ENCODE measurements at places on chromosomes 6 and 20.

DNA sequence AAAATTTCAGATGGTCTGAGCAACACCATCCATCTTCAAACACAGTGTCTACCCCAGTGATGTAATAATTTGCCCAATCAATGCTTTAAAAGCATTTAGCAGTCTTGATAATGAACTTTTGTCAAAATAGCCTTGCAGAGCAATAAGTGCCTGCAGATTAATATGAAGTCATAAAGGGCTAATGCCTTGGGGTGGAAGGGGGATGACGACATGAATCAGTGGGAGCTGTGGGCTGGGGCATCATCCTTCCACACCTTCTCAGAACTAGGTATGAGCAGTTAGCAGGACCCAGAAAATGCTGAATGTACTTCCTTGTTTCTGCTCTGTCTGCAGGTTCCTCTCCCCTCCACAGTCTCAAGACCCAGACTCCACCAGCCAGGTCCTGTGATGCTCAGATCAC, 166.2 kb upstream of the MAFB start:
- H3K27me3 ChIP-seq, result no peaks in the 10 kb centered on the region
- DNase-seq, result no peak
- H3K4me1 ChIP-seq, result no peaks in the 10 kb centered on the region
- no peak overlapping the region for H3K4me3 ChIP-seq
- no peaks in the 10 kb centered on the region for H3K36me3 ChIP-seq

DNA sequence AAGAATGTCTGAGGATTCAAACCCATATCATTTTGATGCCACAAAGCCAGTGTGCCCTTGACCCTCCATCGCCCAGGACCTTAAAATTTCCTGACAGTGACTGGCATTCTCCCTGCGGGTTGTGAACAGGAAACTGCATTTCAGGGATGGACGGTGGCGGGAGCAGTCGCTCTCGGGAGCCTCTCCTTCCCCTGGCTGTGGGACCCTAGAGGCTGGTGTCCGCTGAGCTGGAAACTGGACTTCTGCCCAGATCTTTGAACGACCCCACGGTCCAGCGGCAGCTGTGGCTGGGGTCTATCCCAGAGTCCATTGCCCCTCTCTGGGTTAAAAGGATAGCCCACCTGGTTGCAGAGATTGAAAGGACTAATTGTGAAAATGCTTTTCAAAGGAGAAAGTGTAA, 1.4 kb upstream of the SEC63 start:
- H3K4me3 ChIP-seq, result no peak overlapping the region
- DNase-seq, result no peak
- peaks cover 5% of the 10 kb centered on the region for H3K4me1 ChIP-seq
- H3K36me3 ChIP-seq, result no peaks in the 10 kb centered on the region
- no peak overlapping the region for H3K27ac ChIP-seq

GRCh38 chr6:16473908-16474771, 235.8 kb downstream of the GMPR start:
- no peaks in the 10 kb centered on the region for H3K27me3 ChIP-seq
- no peaks in the 10 kb centered on the region for H3K36me3 ChIP-seq
- no peaks in the 10 kb centered on the region for H3K4me1 ChIP-seq
- H3K27ac ChIP-seq, result no peak overlapping the region

DNA sequence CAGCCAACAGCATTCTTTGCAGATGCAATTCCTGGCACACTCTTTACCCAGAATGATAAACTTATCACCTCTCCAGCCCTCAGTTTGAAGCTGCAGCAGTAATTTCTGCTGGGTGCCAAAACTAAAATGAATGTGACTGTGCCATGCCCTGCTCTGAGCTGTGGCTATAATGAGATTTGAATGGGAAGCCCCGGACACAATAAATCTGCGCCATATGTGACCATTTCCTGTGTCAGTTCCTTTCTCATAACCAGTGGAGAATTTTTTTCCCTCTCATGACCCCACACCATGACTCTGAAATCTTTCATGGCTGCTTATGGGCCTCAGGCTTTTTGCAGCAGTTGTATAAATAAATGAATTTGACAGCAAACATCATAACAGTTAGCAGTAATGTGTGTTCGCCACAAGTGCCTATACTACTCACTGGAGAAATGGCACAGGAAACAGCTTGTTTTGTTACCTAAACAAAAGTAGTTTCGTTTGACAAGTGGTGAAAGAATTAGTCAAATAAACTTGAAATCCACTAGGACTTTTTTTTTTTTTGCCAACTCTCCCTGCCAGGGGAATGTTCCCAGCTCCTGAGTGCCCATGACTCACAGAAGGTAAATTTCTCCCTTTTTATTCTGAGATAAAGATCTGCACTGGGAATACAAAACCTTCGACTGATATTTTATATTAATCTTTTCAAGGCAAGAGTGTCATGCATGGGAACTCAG, 408.4 kb downstream of the PKHD1 start:
- H3K4me3 ChIP-seq, result no peak overlapping the region
- no peaks in the 10 kb centered on the region for H3K27me3 ChIP-seq
- peak; percentile 2 for DNase-seq
- H3K4me1 ChIP-seq, result no peaks in the 10 kb centered on the region

DNA sequence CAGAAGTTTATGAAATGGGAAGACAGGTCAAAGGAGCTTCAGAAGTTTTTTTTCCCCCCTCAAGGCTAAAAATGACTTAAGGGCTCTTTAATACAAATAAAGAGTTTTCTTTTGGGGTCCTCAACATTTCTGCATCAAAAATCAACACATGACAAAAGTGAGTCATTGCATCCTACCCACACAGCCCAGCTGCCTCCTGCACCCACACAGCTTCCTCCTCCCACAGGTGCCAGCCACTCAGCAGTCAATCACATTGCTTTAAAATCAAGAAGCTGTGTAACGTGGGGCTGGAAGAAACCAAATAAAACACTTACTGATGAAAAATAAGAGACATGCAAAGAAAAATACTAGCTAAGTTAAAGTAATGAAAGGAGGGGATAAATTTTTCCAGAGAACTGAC, 68.5 kb downstream of the MAP3K5 start:
- H3K36me3 ChIP-seq, result no peaks in the 10 kb centered on the region
- no peaks in the 10 kb centered on the region for H3K27me3 ChIP-seq
- H3K4me1 ChIP-seq, result peaks cover 5% of the 10 kb centered on the region
- DNase-seq, result no peak
- H3K4me3 ChIP-seq, result no peak overlapping the region

- H3K36me3 ChIP-seq, result no peaks in the 10 kb centered on the region
- H3K27me3 ChIP-seq, result no peaks in the 10 kb centered on the region
- H3K4me1 ChIP-seq, result no peaks in the 10 kb centered on the region
- DNase-seq, result no peak
- no peak overlapping the region for H3K4me3 ChIP-seq
Observed at GRCh38 chr6:18465410-18466154, 78.4 kb downstream of the RNF144B start.

DNA sequence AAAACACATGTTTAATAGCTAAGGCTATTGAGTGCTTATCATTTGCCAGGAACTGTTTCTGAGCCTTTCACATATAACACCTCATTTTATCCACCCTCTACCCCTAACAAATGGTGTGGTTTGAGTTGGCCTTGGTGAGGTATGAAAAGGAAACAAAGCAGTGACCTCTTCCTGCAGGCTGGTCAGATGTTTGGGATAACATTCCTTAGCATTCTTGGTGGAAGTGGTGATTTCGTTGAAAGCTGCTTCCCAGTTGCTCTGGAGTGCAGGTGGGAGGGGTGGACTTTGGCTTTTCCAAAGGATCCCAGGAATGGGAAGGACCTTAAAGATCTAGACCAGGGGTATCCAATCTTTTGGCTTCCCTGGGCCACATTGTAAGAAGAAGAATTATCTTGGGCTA, 41.3 kb downstream of the CARMIL1 start:
- H3K27ac ChIP-seq, result no peak overlapping the region
- no peak overlapping the region for H3K4me3 ChIP-seq
- H3K4me1 ChIP-seq, result peaks cover 5% of the 10 kb centered on the region
- no peaks in the 10 kb centered on the region for H3K27me3 ChIP-seq
- no peak for DNase-seq
- H3K36me3 ChIP-seq, result no peaks in the 10 kb centered on the region

DNA sequence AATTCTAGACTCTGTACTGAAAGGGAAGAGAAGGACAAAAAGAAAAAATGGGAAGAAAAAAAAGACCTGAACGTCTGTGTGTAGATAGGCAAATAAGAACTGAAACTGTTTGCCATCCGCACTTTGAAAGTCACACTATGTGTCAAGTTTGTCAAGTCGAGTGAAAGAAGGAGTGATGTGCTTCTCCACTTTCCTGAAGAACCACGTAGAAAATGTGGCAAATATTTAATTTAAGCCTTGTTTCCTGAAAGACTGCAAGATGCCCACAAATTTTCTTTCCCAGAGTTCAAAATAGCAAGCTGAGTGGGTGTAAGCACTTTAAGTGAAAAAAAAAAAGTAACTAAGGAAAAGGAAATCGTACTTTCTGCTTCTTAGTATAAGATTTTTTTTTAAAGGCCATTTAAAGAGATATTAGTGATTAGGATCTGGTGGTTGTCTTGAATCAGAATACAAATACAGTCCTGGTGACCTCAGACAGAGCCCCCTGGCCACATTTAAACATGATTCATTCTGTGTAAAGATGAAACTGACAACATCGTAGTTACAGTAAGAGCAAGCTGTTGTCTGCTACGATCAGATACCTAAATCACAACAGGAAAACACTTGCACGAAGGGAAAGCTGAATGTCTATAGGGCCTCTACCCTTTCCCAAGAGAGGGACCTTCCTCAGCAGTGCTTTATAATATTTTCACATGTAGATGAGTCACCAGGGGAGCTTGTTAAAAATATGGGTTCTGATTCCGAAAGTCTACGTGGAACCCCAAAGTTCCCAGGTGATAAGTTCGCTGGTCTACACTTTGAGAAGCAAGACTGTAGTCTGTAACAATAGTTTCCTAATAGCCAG, 102.3 kb downstream of the HIVEP2 start:
- H3K27me3 ChIP-seq, result no peaks in the 10 kb centered on the region
- no peak overlapping the region for H3K4me3 ChIP-seq
- DNase-seq, result no peak
- H3K36me3 ChIP-seq, result no peaks in the 10 kb centered on the region
- no peak overlapping the region for H3K27ac ChIP-seq
- H3K4me1 ChIP-seq, result peaks cover 11% of the 10 kb centered on the region

DNA sequence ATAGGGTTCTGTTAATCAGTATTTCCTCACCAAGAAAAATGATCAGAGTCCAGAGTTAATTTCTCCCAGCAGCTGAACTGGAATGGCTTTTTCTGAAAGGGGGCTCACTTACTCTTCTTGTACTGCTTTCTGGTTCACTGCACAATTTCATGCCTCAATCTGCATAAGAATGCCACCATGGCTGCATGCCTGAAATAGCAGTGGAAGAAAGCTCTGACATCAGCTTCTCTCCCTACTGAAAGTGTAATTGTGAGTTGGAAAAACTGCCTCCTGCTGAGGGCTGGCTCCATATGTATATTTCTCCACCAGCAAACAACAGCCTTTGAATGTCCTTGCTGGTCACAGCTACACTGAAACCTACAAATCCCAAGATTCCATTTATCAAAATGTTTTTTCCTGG, 1027.2 kb upstream of the GJE1 start:
- no peak overlapping the region for H3K4me3 ChIP-seq
- H3K27me3 ChIP-seq, result no peaks in the 10 kb centered on the region
- DNase-seq, result no peak
- no peaks in the 10 kb centered on the region for H3K36me3 ChIP-seq
- no peak overlapping the region for H3K27ac ChIP-seq

- H3K27ac ChIP-seq, result no peak overlapping the region
- H3K36me3 ChIP-seq, result no peaks in the 10 kb centered on the region
- no peak overlapping the region for H3K4me3 ChIP-seq
- H3K4me1 ChIP-seq, result peaks cover 5% of the 10 kb centered on the region
- no peaks in the 10 kb centered on the region for H3K27me3 ChIP-seq
Observed at GRCh38 chr6:44624936-44625573, 237.5 kb downstream of the CDC5L start.

DNA sequence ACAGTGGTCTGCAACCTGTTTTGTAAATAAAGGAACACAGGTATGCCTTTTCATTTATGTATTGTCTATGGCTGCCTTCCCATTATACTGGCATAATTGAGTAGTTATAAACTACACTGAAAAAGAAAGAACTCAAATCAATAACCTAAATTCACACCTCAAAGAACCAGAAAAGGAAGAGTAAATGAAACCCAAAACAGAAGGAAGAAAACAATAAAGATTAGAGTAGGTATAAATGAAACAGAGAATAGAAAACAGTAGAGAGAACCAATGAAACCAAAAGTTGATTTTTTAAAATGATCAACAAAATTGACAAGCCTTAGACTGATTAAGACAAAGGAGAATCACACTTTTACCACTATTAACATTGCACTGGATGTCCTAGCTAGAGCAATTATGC, 34.7 kb downstream of the FAM184A start:
- no peaks in the 10 kb centered on the region for H3K36me3 ChIP-seq
- no peaks in the 10 kb centered on the region for H3K27me3 ChIP-seq
- DNase-seq, result no peak
- no peak overlapping the region for H3K27ac ChIP-seq
- H3K4me3 ChIP-seq, result no peak overlapping the region

DNA sequence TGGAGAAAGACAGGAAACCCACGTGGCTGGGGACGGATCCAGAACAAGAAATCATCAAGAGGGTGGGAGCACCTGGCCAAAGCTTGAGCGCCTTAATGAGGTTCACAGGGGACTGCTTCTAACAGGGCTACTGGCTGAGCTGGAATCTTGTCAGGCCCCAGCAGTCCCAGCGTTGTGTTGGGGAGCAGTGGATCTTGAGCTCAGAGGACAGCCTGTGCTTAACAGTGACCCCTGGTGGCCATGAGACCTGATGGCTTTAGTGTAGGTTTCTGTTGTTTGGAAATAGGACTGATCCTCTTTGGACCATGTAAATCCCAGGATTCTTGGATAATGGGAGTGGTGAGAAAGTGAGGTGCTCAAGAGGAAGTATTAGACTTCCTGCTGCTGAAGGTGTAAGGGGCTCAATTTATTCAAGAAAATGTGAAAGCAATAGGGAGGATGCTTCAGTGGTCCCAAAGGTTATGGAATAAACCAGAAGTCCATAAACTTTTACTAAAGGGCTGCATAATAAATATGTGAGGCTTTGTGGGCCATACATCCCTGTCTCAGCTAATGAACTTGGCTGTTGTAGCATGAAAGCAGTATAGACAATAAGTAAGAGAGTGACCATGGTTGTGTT, 216.2 kb downstream of the NFATC2 start:
- H3K36me3 ChIP-seq, result no peaks in the 10 kb centered on the region
- no peaks in the 10 kb centered on the region for H3K4me1 ChIP-seq
- no peaks in the 10 kb centered on the region for H3K27me3 ChIP-seq
- H3K4me3 ChIP-seq, result no peak overlapping the region
- peak; percentile 45 for DNase-seq
